Coronary artery (tissue), 2 donors: ENCODE measurements at places on chromosomes 3 and 15.

DNA sequence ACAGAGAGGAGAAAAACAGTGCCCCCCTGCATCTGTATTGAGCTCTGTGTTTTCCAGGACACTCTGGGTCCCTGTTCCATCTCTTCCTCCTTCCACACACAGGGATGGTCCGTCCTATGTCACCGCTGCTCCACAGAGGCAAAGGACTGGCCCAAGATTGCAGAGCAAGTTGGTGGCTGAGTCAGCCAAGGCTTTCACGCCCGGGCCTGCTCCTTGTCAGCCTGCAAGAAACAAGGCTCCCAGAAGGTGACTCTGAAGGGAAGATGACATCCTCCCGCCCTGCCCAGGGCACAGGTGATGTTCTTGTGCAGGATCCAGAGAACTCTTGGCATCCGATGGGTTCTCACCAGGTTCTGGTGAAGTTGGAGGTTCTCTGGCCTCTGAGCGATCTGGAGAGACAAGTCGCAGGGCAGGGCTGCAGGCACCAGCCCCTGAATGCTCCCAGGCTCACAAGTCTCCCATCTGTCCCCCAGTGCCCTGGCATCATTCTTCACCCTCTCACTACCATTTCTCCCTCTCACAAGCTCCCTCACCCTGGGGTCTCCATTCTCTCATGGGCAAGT lies 138.6 kb downstream of the MEGF11 start:
- DNase-seq: no peak

- no peak for DNase-seq
Measured at GRCh38 chr3:116386168-116386567, 59.1 kb downstream of the LSAMP start.

- no peak for DNase-seq
Measured at GRCh38 chr3:157351981-157352380, 84.7 kb upstream of the PTX3 start.

GRCh38 chr15:76979996-76980520 lies 14.9 kb upstream of the PSTPIP1 start:
- no peak for DNase-seq

GRCh38 chr3:131630097-131630496 lies 127.3 kb upstream of the MRPL3 start:
- no peak for DNase-seq

DNA sequence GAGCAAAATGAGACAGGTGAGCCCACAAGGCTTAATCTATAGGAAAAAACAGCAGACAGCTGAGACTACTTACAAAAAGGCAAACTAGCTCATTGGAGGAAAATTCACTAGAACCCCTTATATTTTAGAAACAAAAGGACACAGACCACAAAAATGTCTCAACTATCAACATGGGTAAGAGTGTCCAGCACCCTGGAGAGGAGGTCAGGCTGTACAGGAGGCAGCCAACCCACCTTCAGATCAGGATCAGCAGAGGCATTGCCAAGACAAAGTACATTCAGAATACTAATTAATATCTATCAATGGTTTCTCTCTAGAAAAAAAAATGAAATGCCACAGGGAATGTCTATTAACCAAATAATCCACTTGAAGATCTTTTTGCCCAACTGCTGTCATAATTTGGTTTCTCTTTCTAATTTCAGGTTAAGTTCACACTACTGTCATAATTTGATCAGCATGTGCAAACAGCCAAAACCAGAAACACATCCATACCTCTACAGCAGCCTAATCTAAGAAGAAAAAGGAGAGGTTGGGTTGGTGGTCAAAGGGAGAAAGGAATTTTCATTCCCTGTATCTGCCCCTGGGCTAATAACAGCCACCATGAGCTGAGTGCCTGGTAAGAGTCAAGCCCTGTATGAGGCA lies 26.0 kb upstream of the THBS1 start:
- no peak for DNase-seq

DNA sequence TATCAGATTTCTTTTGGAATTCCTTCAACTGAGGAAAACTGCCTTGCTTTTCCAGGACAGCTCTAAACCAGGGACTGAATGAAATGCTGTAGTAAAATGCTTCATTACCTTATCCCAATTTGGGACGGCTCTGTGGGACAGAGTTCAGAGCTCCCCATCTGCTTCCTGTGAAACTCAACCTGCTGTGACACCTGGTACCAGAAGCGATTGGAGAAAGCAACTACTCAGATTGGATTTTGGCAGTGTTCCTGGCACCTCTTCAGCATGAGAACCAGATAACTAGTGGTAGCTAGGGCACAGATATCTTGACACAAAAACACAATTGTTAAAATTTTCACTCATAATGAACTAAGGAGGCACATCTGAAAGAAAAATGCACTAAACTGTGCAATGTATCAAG lies 539.1 kb downstream of the SI start:
- DNase-seq: no peak

DNA sequence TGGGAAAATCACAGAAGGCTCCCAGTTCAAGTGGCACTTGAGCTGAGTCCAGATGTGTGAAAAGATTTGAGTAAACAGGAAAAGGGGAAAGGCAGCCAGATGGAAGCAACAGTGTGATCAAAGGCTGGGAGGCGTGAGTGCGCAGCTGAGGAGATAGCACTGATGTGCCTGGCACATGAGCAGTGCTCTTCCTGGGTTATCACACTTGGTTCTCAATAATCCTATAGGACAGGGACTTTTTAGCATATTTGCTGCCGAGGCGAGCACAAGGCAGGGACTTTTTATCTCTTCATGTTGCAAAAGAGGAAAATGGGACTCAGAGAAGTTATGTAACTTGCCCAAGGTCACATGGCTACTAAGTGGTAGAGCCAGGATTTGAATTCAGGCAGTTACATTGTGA lies 39.6 kb downstream of the CORO2B start:
- DNase-seq: no peak

DNA sequence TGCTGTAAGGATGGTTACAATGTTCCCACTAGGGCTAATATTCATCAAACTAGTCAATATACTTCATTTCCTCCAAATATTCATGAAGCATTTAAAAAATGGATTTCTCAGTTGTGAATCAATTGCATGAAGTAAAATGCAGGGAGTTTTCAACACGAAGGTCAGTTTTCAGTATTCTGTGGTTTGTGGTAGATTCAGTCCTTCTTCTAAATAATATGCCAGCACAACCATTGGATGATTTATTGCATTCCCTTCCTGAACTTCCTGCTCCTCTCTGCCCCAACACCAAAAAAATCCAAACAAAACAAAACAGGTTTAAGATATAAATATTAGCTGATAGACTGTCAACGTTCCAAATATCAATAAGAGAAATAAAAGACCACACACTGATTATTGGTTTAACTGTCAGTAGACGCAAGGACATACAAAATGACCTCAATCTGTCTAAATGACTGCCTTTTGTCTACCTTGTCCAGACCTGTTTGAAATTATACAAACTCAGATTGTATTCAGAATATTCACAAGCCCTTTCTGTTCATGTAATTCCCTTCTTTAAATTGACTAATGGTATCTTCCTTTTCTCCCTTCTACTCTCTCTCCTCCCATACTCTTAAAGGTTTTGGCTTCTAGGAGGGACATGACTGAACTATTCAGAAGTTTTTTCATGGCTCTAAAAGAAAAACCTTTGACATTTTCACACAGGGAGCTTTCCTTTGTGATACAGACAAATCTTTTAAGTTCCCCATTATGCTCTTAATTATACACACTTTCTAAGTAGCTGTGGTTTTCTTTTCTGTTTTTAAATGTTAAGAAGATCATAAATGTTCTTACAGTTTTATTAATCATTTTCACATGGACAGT lies 92.6 kb upstream of the STT3B start:
- no peak for DNase-seq

DNA sequence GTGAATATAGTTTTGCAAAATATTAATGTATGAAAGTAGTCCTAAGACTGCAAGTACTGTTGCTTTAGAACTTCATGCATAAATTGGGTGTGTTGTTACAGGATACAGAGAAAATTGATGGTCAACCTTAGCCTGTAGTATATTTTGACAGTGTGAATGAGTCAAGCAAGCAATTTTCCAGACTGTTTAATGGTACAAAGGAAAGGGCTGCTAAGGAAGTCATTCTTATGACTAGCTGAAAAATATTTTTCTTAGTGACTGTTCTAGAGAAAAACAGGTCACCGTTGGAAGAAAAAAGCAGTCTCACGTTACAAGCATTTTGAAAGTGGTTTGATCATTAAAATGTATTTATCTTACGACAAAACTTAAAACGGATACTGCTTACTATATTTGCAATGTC lies 49.2 kb downstream of the MBNL1 start:
- DNase-seq: no peak
